PC-3 (cell line): ENCODE measurements at places on chromosomes 5 and 9.

- peak; percentile 33 for DNase-seq
Observed at GRCh38 chr5:76709762-76710161, 6.2 kb upstream of the F2R start.

- peak; percentile 97 for DNase-seq
Observed at GRCh38 chr5:9544502-9545135, 1.3 kb downstream of the SEMA5A start.

- no peak for DNase-seq
Observed at GRCh38 chr9:737400-738120, 103.9 kb upstream of the DMRT1 start.

DNA sequence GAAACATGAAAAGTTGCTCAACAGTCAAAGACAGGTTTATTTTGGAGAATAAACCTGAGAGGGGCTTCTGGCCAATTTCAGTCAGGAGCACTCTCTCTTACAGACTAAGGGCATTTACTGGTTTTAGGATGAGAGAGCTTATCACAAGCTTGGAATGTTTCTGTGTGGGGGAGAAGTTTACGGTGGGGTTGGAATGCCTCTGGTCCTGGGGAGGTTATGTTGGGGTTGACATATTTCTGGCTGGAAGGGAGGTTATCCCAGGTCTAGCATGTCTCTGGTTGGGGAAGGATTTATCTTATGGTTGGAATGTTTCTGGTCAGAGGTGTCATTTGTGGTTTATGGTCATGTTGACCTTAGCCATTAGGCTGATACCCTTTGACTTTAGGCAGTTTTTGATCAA, 1867.3 kb downstream of the EFNA5 start:
- DNase-seq: no peak

DNA sequence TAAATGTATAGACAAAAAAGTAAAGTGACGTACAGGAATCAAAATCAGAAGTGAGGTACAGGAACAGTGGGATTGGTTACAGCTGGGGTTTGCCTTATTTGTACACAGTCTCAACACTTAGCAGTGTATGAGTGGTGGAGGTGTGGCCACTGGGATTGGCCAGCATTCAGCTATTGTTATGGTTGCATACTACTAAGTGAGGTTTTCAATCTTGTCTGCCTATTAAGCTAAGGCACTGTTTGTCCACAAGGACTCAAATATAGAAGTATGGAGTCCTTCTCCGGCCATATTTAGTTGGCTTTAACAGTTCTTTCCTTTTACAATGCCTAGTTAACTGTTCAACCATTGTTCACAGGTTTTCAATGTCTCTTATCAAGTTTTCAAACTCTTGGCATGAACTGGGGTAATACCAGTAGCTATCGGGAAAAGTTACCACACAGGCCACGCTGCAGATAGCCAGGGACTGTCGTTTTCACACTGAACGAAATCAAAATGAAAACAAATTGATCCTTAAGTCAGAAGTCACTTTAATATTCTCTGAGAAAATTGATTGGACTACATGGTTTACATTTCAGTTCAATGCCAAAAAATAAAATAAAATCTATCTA, 176.0 kb upstream of the FREM1 start:
- DNase-seq: no peak

DNA sequence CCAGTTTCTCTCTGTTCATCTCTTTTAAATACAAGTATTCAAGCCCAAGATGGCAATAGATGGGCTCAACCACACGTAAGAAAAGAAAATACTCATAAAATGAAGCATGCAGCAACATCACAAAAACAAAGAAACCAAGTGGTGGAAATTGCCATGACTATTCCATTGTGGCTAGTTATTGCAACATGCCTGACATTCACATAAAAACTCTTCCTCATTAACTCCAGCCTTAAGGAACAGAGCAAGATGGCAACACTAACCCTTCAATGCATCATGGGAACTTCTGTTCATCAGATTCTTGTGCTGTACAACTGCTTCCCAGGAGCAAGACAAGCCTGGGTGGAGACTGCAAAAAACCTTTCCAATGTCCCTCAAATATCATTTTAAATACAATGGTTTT, 1.4 kb upstream of the GLIS3 start:
- DNase-seq: peak; percentile 49

GRCh38 chr9:106620081-106620480, 242.9 kb upstream of the ZNF462 start:
- DNase-seq: no peak

DNA sequence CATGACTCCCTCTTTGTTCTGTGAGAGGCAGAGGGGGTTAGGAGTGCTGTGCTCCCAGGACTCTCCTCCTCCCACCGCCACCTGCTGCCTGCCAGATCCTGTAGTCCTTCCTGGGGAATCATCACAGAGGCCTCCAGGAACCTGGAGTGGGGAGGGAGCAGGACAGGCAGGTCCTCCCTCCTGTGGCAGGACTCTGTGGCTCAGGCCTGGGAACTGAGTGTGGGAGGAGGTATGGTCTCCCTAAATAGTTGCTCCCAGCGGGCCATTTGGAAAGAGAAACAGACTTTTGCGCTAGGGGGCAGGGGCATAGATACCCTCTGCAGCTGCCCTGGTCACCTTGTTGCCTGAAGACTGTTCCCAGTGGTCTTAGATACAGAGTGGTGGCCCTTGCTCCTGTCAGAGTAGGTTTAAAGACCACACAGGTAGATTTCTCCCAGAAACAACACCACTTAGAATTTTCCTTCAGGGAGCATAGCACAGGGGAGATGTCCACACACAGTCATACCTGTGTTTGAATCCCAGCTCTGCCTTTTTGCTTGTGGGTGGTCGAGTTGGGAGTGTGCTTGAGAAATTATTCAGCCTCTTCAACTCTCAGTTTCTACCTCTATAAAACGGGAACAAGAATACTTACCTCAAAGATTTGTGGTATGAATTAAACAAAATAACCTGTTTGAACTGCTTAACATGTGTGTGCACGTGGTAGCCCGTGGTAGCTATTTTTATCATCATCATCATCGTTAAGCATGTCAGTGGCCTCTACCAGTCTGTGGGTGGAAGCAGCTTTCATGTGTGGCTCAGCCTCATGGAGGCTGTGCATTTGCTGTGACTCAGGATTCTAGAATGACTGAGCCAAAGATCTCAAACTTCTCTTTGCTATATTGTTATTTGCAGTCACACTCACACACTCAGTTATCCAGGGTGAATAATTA, 55.8 kb downstream of the SLC22A5 start:
- DNase-seq: peak; percentile 53

- no peak for DNase-seq
Observed at GRCh38 chr5:73901455-73901854, 275.5 kb downstream of the ARHGEF28 start.

- no peak for DNase-seq
Observed at GRCh38 chr5:45779874-45780671, 83.9 kb upstream of the HCN1 start.

DNA sequence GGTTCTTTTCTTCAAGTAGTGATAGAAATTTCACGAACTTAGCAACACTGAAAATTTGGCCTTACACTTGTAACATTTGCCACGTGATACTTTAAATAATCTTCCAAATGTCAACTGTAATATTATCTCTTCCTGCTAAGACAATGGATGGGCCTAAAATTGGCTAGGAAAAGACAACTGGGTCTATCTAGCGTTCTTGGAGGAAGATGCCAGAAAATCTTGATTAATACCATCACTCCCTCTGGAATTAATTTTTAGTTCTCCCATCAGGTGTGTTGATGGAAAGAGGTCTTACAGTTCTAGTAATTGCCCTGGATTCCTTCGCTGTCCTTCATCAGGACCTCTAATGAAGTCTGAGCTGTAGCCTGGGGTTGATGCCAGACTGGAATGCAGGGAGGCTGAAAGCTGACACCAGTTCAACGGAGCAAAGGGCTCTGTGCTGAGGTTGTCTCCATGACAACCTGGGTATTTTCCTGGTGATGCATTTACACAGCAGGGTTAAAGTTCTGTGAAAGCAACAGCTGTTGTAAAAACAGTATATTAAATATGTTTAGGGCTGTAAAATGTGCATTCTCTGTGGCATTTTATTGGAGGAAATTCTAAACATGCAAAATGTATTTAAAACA, 92.3 kb downstream of the GAS1 start:
- DNase-seq: peak; percentile 18

GRCh38 chr9:100020121-100020795, 78.5 kb downstream of the ERP44 start:
- DNase-seq: no peak

GRCh38 chr5:180815293-180815917, 12.8 kb upstream of the MGAT1 start:
- no peak for DNase-seq

GRCh38 chr9:91034521-91034920, 232.9 kb downstream of the SYK start:
- peak; percentile 49 for DNase-seq

DNA sequence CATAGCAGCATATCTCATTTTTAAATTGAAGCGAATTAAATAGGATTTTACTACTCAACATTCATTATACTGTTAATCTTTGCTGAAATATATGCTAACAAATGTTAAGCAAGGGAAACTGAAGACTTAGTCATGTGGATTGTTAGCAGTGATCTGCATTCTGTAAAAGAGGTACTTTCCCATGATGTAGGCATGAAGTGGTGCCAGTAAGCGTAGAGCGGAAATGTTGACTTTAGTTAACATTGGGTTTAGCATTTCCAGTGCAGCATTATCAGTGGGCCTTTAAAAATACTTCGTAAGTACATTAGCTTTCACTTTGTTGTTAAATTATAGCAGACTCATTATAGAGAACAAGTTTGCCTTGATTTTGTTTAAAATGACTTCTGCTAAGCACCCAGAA, 130.3 kb downstream of the CDC42SE2 start:
- no peak for DNase-seq

DNA sequence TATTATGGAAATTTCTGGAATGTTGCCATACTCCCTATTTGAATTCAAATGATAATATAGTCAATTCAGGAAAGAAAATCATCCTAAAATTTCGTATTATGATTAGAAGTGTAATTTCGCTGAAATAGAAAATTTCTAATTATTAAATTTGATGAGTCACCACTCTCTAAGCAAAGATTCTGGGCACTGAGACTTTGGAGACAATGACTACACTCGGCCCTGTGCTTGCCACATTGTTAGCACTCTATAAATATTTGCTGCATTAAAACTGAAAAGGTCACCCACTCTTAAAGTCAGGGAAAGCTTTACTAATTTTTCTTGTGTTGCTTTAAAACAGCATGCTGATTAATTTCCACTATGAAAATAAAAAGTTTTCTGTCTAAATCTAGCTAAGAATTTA, 240.3 kb downstream of the TLE4 start:
- peak; percentile 17 for DNase-seq

DNA sequence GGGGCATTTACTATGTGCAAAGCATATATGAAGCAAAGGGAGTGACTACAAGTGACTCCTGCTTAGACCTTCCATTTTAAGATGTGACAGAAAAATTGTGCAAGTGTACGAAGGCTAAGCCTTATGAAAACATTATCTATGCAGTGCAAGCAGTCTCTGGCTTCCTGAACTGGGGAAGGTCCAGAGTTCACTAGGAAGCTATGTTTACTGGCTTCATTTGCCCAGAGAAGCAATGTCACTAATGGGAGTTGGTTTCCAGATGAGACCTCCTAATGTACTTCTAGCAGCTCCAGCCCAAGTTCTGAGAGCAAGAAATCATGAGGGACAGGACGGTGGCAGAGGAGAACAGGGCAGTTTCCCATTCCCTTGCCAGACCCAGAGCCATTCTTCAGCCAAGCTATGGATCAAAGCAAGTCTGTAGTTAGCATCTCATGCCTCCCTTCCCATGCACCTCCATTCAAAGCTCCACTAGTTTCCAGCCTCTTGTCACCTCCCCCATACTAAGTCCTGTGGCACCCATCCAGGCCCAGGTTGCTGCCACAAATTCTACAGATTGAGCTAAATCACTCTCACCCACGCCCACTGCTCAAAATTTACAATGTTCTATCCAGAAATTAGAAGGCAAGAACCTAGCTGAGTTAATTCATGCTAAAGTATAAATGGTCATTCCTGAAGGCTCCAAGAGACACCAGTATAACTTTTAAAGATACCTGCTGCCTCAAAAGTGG, 21.8 kb downstream of the MCTP1 start:
- no peak for DNase-seq

DNA sequence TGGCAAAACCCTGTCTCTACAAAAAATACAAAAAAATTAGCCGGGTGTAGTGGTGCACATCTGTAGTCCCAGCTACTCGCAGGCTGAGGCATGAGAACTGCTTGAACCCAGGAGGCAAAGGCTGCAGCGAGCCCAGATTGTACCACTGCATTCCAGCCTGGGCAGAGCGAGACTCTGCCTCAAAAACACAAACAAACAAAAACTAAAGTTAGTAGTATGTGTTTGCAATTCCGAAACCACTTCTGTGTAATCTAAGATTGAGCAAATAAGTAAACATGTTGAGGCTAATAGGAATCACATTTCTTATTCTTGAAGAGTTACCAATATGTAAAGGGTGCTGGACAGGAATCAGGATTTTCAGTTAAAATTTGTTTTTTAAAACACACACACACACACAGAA, 70.0 kb upstream of the SUSD1 start:
- peak; percentile 8 for DNase-seq

GRCh38 chr5:11672385-11673085, 231.7 kb downstream of the CTNND2 start:
- DNase-seq: no peak

DNA sequence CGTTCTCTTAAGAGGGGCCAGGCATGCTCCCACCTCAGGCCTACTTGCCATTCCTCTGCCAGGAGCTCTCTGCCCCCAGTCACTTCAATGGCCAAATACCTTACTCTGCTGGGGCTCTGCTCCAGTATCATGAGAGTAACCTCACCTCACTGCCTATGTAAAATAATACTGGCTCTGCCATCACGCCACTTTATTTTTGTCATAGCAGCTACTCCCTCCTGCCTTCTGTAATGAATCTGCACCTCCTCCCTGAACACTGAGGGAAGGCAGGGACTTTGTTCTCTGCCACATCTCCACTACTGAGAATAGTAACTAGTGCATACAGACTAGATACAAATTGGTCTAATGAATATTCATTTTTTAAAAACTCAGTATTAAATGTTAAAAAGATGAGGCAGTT, 33.8 kb downstream of the MACROH2A1 start:
- no peak for DNase-seq

DNA sequence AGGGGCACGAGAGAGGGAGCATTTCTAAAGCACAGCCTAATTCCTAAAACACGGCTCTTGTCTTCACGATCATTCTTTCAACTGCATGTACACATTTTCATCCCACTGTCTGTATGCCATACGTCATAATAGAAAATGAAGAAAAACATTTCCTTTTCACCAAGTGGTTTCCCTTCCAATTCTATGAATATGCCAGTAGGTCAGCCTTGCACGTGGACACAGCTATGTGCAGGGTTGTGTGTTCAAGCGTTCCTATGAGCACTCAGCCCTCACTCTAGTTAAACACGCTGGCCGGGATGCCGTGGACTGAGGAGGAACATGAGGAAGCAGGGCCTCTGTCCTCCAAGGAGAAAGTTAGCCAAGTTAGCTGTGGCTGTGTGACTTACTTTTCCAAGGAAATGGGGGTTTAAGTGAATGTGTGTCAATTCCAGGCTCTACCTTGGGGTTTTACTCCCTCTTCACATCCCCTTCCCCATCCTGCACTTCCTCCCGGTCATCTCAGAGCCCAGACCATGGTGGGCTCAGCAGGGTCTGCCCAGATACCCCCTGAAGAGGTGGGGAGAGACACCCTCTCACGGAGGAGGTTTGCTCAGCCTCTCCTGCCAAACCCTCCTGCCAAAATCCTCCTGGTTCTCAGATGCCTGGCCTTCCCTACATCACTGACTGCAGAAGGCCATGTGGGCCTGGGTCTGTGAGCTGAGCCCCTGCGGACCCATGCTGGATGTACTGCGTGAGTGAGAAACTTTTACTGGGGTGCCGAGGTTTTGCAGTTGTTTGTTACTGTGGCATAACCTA, 230.6 kb downstream of the FSTL4 start:
- no peak for DNase-seq

GRCh38 chr5:123673107-123673506, 161.1 kb downstream of the CSNK1G3 start:
- no peak for DNase-seq
